LHCN-M2 (cell line): ENCODE measurements at places on chromosomes 4 and X. TPM values are rescaled to one million over a fixed set of nuclear protein-coding genes. Genes with fewer than 3 reads are reported as not detected.

DNA sequence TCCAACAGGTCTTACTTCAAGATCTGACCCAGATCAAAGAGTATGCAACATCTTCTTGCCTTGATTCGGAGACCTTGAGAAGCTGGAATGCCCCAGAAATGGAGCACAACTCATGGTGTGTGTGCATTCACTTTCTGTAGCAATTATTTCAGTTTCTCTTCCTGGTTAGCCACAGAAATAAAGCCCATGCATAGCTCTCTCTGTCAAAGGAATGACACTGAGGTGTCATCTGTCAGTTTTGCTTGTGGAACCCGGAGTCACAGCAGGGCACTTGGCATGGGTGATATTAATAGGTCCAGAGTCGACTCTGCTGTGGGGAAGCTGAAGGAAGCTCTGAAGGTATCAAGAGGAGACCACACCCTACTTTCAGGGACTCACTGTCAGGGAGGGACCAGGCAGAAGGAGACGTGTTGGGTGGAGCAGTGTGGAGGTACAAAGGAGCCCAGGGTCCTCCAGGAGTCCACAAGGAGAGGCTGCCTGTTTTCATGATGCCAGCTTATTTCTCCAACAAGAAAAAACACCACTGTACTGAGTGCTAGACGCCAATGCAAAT lies 10.7 kb downstream of the CLNK start:
- DNase-seq = no peak

DNA sequence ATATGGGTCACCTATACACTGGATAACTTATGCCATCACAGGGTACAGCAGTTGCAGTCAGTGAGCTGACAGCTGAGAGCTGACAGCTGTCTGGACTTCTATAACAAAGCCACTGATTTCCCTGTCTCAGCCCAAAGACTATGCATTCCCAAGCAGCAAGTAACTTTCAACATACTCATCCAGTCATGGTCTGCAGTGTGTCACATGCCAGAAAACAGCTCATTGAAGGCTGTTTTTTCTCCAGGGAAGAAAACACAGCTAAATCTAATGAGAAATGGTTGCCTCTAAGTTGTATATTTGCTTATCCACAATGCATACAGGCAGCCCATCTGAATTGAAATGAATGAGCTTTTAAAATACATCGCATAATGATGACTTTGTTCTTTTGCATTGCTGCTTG lies 6.3 kb downstream of the KIAA1210 start:
- peak; percentile 31 for DNase-seq

GRCh38 chr4:123919576-123920098 lies 523.0 kb downstream of the SPRY1 start:
- DNase-seq = no peak

DNA sequence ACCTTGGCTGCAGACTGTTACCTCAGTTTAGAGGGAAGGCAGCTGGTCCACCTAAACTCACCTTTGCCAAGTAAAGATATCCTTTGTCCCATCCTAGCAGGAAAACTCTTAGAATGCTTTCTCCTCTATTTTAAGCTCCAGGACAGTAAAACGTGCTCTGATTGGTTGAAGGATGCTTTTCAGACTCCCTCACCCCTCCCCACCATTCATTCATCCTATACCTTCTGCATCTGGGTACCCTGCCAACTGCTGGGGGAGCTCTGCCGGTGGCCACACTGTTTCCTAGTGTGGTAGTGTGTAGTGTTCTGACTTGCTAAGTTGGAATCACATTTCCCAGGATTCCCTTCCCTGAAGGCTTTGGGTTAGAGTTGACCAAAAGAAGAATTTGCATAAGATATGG lies 20.3 kb upstream of the POLA1 start:
- DNase-seq = no peak

GRCh38 chrX:129461801-129462456 lies 61.4 kb downstream of the SMARCA1 start:
- no peak for DNase-seq

- peak; percentile 33 for DNase-seq
Observed at GRCh38 chrX:131841496-131842437, 181.3 kb upstream of the STK26 start.

- no peak for DNase-seq
Observed at GRCh38 chrX:19204636-19205035, 82.4 kb upstream of the ADGRG2 start.

- DNase-seq = no peak
Observed at GRCh38 chr4:40369437-40370274, 34.5 kb downstream of the CHRNA9 start.

DNA sequence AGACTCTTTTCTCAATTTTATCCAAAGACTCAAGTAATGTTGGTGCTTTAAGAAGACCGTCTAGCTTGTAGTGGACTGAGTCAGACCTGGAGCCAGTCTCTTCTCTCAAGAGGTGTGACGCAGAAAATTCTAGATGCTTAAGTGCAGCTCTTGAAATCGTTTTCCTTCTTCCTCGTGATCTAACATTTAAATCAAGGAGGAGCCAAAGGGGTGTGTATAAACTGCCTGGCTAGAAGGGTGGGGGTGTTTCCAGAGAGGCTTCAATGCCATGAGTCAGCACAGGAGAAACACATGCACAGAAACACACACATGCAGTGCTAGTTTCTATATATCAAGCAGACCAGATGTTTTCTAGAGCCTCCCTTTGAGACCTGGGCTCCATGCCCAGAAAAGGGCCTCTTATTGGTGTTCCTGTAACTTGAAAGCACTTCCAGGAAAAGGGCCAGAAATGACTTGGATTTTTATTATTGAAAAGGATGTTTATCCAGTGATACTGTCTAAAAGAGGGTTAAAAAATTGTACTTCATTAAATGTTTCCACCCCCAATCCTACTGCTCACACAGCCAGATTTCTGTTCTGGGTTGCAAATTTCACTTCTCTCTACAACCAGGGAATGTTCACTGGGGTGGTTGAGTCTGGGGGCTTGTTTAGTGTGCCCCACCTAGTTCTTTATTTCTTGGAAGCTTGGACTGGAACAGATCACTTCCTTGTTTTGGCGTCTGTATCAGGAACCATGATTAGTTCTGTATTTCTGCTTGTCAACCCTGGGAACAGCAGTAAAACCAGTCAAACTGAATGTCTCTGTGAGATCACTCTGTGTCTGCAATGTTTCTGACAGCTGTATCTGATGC lies at the start of gene CLIC2:
CLIC2 (minus strand) TSS at position 129 of the 851 bp plus-strand sequence. CDS start 187 bp downstream, outside the sequence.
- peak; percentile 55 for DNase-seq

The DCAF16 gene
- total RNA-seq = 13.7 and 17.7 TPM in 2 replicates

DNA sequence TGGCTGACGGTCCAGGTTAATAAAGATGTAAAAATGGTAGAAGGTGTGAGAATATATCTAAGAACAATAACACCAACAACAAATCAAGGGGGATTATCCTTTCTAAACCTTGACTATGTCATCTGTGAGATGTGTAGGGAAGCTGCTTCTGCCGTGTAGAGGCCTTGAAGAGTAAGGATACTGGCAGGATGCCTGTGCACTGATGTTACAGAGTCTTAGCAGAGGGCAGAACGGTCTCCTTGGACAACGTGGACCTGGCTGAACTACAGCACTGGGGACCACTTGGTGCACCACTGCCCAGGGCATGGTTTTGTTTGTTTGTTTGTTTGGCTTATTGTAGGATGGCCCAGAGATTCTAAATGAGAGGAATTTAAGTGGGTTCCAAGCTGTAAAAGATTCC lies 33.5 kb downstream of the GPAT3 start:
- DNase-seq = no peak

DNA sequence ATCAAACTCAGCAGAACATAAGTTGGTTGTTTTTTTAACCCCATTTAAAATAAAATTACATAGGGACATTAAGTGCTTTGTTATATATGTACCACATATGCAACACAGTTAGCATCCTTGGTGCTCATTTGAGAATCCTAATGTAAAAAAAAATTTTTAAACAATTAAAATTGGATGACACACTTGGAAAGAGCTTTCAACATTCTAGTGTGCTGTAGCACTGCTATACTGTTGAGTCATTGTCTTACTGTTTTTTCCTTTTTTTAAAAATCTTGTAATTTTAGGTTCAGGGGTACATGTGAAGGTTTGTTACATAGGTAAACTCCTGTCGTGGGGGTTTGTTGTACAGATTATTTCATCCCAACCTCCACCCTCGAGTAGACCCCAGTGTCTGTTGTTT lies 12.8 kb downstream of the THAP9 start:
- DNase-seq = no peak

The EMCN gene
- total RNA-seq = not detected in 2 replicates

The CXCL1 gene
- 2.0 and 2.9 TPM in 2 replicates for total RNA-seq

- no peak for DNase-seq
Observed at GRCh38 chrX:154718616-154719015, 32.3 kb downstream of the GAB3 start.

DNA sequence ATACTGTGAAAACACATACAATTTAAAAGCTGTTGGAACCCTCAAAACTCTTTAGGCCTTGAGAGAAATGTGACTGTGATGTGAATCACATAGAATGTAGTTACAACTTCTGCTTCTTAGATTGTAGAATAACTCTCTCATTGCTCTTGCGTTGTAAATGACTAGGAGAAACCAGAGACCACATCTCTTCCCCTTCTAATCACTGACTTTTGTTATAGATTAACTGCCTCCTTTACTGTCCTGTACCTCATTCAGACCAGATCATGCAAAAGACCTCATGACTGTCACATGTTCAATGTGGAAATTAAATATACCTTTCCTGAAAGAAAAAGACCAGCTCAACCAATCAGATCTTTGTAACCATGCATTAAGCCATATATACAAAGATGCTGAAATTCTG lies 43.2 kb upstream of the NEIL3 start:
- no peak for DNase-seq

The KIAA1210 gene
- not detected in 2 replicates for total RNA-seq
